ENCODE measurements at places on chromosomes 12 and 14.

DNA sequence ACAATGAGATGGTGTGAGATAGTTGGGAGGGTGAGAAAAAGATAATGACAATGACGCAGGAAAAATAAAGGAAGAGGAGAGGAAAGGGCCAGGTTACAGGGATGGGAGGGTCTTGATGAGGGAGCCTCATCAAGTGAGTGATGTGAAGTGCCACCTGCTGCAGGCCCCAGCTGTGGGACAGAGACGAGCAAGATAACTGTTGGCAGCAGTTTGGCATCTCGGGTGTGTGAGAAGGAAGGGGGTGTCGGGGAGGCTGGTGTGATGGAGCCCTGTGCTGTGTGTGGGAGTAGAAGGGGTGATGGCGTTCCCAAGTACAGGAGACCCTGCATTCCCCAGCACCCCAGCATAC is 11.4 kb upstream of the TAC3 start:
- DNase-seq = no peak

DNA sequence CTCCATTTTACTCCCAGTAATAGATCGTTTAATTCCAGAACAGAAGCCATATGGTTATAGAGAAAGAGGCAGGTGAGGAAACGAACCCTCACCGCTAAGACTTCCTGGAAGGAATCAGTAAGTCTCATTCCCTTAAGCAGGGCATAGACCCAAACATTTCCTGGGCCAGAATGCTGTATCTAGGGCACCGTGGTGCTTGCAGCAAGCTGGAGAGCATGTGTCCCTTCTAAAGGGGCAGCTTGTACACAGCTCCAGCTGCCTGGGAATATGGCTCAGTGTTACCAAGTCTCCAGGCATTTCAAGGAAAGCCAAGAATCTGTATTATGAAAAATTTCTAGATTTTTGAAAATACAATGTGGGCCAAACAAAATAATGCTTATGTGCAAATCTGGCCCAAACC is 73.4 kb downstream of the PPM1H start:
- no peak for DNase-seq

- peak; percentile 100 for DNase-seq
Measured at GRCh38 chr12:26523708-26524150, 309.3 kb downstream of the ITPR2 start.

DNA sequence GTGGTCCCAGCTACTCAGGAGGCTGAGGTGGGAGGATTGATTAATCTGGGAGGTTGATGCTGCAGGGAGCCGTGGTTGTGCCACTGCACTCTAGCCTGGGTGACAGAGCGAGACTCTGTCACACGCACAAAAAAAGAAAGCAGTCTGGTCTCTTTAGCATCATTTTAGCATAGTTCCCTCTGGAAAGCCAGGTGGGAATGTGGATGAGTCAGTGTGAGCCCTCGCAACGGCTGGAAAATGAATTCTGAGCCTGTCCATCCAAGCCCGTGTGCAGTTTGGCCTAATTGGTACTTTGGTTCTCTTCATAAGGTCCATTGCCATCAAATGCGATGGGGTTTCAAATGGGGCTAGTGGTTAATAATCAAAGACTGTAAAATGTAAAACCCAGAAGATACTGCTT is 2.4 kb downstream of the MYL2 start:
- no peak for DNase-seq

GRCh38 chr12:77352946-77353345 is 287.6 kb upstream of the E2F7 start:
- no peak for DNase-seq

DNA sequence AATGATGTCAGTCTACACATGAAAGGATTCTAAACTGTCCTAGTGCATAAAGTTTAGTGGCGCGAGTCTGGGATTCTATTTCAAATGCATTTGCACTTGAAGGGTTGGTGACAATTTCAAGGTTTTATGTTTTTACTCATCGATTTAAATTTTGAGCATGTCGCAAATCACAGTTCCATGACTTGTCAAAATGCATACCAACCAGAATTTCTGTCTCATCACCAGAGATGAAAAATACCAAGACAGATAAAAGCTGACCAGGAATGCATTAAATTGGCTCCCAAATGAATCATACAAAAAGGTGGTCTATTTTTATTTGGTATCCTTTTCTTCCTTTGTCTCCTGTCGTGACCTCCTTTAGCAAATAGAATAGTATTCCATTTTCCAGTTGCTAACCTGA is 25.2 kb downstream of the TMEM30B start:
- DNase-seq = no peak

- no peak for DNase-seq
Measured at GRCh38 chr14:35368139-35368460, 36.4 kb downstream of the NFKBIA start.

- peak; percentile 74 for DNase-seq
Measured at GRCh38 chr14:59583755-59584154, 7.1 kb upstream of the CCDC175 start.

DNA sequence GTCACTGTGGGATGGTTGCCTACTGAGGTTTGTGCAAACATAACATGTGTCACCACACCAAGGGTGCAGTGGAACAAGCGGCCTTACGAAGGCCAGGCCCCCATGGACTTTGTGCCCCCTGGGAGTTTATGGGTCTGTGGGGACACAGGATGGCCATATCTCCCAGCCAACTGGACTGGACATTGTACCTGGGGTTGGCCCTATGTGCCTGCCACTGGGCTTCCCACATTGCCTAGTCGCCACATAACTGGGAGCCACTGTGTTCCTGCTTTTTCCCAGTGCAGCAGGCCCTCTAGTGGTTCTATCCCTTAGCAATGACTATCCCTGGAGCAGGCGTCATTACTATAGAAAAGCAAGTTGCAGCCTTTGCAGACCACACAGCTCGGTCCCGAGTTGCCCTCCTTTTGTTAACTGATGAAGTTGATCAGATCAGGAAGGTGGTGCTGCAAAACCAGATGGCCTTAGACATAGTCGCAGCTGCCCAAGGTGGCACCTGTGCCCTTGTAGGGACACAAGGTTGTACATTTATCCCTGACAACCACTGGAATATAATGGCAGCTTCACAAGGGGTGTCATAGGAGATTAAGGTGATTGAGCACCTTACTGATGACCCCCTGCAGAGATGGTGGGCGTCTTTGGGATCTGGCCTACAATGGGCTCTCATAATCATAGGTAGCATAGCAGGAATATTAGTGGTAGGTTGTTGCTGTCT is 15.2 kb upstream of the RNASE12 start:
- DNase-seq = no peak

DNA sequence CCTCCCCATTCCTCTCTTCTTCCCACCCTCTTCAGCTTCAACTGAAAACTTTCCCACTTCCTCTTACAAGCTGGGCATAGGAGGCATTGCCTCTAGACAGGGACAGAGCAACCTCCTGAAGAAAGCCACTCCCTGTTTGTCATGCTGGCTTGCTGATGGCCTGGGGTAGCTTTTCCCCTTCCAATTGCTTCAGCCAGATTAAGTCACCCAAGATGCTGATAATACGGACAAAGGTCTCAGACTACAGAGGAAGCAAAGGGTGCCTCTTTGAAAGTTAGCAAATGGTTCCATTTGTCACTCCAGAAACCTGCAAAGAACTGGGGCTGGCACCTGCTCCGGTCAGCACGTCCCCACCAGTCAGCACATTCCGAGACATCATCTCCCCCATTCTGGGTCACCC is 6.0 kb downstream of the KRT2 start:
- DNase-seq = no peak

DNA sequence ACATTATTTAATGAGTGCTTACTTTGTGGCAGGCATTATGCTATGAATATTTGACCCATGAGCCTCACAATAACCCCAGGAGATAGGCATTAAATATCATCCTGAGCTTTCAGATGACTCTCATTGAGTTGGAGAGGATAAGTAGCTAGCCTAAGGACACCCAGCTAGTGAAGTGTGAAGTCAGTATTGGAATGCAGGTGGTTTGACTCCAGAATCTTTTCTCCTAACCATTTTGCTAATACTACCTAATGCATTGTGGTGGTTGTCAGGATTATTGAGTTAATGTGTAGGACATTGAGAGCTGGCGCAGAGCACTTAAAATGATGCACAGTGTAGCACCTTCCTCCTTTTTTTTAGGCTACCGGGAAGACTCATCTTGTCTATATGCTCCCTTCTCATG is 3.8 kb upstream of the CDKL1 start:
- no peak for DNase-seq

GRCh38 chr12:66453120-66453519 is 150.8 kb downstream of the HELB start:
- DNase-seq = no peak

DNA sequence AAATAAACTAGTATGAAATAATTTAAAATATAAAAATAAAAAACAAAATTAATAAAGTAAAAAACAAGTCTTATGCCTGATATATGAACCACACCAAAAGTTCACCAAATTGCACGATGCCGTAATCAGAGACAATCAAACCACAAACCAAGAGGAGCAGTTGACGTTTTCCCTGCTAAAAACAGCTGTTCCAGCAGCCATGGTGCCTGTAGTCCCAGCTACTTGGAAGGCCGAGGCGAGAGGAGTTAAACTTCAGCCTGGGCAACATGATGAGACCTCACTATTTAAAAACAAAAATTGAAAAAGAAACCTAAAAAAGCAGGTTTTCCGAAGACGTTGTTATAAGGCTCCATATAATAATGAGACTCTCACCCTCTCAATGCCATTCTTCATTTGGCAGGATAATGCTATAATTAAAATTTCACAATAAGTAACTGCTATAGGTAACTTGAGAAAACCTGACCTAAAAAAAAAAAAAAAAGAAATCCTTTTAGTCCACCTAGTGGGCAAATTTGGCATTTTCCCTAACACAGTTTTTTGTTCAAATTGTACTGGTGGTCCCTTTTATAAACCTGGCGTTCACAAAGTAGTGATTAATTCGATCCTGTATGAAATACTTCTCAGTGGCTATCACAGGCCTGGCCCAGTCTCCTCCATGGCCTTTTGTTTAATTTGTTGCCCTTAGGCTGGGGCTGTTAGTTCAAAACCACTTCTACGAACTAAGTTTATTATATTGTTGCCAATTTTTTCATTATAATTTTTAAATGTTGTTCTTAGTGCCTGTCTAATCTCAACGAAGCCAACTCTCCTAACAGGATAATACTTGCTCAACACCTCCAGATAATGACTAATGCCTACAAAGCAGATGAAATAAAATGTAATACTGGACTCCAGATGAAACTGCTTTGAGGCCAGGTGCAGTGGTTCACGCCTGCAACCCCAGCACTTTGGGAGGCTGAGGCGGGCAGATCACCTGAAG is 62.1 kb downstream of the TNFAIP2 start:
- no peak for DNase-seq

- DNase-seq = no peak
Measured at GRCh38 chr12:70741256-70741655, 104.0 kb upstream of the PTPRB start.

DNA sequence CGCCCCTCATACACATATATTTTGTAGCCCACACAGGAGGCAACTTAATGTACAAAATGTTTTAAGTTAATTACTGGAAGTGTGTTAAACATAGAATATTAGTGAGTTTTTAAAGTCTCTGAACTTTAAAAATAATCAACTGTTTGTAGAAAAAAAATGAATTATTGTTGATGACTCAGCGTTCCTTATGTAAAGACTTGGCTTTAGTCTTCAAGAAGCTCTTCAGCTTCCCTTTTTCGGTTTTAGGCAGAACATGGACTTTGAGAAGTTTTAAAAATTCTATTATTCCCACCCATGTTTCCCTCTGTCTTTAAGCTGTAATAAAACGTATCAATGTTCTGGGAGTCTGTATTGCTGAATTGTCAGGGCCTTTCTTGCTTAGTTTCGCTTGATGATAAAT is 269.5 kb downstream of the FBXL14 start:
- DNase-seq = no peak

DNA sequence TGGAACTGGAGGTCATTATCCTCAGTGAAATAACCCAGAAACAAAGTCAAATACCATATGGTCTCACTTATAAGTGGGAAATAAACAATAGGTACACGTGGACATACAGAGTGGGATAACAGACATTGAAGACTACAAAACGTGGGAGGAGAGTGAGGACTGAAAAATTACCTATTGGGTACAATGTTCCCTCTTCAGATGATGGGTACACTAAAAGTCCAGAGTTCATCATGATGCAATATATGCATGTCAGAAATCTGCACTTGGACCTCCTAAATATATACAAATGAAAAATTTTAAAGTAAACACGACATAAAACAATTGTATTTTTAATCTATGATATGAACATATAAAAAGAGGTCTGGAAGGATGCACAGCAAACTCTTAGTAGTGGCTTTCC is 71.2 kb downstream of the SLC38A4 start:
- DNase-seq = no peak

- DNase-seq = no peak
Measured at GRCh38 chr12:57842342-57843294, 3.9 kb downstream of the CTDSP2 start.

DNA sequence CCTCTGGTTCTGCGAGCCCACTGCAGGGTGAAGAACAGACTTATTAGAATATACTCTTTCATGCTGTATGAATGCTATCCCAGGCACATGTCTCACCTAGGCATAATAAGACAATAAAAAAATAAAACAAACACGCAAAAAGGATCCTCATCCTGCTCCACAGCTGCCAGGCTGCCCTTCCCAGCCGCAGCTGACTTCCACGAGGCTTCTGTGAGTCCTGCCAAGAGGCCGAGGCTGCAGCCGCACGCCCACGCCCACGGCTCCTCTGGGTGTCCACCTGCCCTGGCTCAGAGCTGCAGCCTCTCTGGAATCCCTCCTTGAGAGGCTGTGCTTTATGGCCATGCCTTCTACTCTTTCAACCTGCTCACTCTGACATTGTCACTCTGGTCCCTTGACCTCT is 6.9 kb downstream of the SMIM41 start:
- DNase-seq = no peak

DNA sequence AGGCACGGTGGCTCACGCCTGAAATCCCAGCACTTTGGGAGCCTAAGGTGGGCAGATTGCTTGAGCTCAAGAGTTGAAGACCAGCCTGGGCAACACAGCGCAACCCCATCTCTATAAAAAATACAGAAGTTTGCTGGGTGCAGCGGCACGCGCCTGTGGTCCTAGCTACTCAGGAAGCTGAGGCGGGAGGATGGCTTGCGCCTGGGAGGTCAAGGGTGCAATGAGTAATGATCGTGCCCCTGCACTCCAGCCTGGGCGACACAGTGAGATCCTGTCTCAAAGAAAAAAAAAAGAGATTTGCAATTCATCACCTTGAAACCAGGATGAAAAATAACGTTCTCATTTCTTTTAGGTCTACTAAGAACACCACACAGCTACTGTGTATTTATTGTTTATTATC is 4.0 kb downstream of the STX2 start:
- no peak for DNase-seq

DNA sequence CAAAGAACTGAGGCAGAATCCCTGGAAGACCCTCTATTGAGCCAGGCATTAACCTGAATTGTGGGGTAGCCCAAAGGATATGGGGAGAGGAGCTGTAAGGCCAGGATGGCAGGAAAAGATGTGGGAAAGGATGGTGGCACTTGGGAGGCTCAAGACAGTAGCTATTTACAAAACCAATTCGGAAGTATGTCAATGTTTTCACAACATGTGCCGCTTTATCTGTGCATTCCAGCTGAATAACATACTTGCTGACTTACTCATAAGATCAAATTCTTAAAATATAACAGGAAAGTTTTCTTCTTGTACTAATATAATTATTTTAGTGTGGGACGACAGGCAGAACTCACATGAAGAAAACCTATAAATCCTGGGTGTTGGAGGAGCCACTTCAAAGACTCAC is 10.6 kb downstream of the BBS10 start:
- DNase-seq = no peak

- DNase-seq = no peak
Measured at GRCh38 chr14:92247947-92248346, 75.0 kb upstream of the SLC24A4 start.

- DNase-seq = no peak
Measured at GRCh38 chr14:76808011-76808410, 4.7 kb downstream of the ANGEL1 start.

- DNase-seq = no peak
Measured at GRCh38 chr12:26701604-26702215, 131.3 kb downstream of the ITPR2 start.

- DNase-seq = no peak
Measured at GRCh38 chr14:32808644-32809043, 130.0 kb upstream of the NPAS3 start.
